ENCODE measurements at places on chromosomes 12 and 14. TPM values are rescaled to one million over a fixed set of nuclear protein-coding genes. Genes with fewer than 3 reads are reported as not detected.

- DNase-seq, result no peak
These were observed 199.3 kb downstream of the ITPR2 start for GRCh38 chr12:26633591-26634210.

DNA sequence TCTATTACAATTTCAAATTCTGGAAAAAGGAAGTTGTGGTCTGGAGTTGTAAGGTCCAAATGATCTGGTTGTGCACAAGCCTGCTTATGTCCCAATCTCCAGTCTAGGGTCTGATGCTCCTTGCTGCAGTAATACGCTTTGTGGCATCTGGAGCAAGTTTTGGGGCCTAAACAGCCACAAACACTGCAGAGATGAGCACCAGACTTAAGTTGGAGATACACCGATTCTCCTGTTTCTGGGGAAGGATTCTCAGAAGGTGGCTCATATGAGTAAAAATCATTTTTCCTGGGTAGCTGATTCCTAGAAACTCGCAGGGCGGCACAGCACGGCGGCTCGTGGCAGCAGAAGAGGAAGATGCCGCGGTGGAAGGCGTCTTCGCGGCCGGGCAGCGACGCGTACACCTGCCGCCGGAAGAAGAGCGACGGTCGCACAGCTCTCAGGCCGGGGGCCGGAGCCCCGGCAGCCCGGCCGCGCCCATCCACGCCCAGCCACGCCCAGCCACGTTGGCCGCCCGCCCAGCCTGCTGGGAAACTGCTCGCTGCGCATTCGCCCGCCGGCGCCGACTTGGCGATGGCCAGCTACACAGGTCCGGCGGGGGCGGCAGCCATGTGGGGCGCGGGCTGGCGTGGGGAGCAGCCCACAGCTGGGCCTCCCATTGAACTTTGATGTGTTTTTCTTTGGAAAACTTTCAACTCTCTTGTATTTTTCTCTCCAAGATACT is 129.0 kb downstream of the ASCL4 start:
- DNase-seq, result peak; percentile 89

GRCh38 chr14:103594265-103594664 is 31.5 kb downstream of the COA8 start:
- DNase-seq, result no peak

Gene PTHLH
- not detected for total RNA-seq

Gene ADAMTS20
- not detected for total RNA-seq

All from mucosa of descending colon (tissue), 3 donors.